SHP77 treated with DMSO at 0.1 percent for 48 hours (cell line): ENCODE measurements at places on chromosomes 12 and 14.

DNA sequence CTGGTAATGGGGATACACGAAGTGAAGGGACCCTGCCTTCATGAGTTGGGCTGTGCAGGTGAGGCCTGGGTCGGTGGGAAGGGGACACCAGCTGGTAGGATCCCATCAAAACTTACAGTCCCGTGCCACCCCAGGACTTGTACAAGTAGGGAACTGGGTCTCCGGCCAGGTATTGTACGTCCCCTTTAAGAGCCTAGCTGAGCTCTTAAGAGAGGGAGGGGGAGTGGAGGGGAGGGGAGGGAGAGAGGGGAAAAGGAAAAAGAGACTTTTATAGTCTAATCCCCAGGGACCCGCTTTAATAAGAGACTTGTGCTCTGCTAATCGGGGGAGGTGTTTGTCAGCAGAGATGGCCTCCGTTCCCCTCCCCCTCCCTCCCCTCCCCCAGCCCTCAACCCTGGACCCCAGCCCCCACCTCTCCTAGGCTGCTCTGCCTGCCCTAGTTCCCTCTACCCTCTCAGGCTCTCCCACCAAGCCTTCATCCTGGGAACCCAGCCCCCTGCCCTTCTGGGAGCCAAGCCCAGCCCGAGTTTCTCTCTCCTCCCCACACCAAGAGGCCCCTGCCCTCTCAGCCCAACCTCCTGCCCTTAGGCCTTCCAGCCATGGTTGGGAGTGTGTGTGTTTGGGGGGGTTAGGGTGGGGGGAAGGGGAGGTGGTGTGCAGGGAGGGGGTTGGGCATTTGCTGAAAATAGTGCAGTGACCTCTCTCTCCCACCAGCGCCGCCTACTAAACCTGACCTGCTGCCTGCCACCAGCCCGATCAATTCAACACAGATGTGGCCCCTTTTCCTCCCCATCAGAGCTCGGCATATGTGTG lies 2.6 kb downstream of the GDF11 start:
- DNase-seq = no peak

DNA sequence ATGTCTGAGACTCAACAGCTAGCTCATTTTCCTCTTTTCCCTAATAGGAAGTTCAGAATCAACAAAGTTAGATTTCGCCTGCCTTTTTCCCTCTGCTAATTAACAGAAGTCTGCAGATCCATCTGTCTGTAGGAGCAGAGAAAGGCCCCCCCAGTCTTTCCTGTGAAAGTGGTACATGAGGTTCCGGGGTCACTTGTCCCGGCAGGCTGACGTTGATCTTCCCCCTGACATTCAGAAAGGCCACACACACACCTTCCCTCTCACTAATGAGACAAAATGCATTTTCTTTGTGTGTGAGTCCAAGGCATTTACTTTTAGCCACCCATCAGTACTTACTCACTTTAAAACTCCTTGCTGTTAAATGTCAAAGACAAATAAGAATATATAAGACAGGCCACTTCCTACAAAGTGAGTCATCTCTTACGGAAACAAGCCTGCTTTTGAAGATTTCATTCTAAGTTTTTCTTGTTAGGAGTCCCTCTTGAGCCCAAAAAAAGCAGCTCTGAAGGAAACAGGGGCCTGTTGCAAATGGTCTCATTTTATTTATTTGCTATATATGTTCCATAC lies 138.7 kb downstream of the TTC7B start:
- DNase-seq = no peak

GRCh38 chr12:124524231-124524925 lies 43.0 kb downstream of the NCOR2 start:
- DNase-seq = no peak

DNA sequence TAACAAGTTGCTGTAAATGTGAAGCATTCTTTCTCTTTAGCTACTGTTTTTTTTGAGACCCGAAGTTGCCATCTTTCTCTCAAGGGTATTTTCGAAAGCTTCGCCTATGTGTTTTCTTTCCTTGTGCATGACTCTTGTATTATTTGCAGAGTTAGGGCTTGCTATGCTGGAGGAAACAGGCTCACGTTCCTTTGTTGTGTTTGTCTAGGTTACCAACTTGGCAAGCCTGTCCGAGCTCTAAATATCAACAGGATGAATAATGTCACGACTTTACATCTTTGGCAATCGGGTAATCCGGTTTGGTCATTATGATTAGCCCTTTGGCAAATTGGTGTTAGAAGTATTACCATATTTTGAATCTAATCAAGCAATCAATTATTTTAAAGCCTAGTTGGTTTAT lies 15.9 kb upstream of the ATP6V0A2 start:
- DNase-seq = no peak

- DNase-seq = no peak
These were observed 18.6 kb downstream of the CLIP1 start for GRCh38 chr12:122403831-122404230.

GRCh38 chr14:99380991-99381687 lies 99.5 kb downstream of the SETD3 start:
- DNase-seq = no peak

GRCh38 chr14:82011460-82011859 lies 477.8 kb upstream of the SEL1L start:
- no peak for DNase-seq

DNA sequence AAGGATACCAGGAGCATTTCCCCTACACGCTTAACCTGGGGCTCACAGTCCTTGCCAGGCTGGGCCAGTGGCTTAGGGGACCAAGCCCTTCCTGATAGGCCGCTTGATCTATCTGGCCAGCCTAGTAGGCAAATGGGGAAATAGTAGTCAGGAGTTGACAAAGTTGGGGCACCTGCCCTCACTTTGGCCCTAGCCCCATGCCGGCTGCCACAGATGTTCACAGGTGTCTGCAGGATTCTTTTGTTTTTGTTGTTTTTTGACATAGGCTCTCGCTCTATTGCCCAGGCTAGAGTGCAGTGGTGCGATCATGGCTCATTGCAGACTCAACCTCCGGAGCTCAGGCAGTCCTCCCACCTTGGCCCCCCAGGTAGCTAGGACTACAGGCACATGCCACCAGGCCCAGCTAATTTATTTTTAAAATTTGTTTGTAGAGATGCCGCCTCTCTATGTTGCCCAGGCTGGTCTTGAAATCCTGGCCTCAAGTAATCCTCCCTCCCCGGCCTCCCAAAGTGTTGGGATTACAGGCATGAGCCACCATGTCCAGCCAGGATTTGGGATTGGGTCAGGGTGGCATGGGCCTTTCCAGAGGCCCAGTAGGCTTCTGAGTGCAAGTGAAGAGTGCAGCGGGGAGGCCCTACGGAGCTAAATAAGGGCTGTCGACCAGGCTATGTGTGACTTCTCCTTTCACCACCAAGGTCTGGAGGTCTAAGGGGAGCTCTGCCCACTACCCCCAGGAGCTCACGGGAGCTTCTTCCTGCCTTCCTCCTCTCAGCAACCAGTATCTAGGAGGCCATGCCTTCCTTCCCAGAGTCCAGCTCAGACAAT lies 15.5 kb upstream of the HDAC7 start:
- no peak for DNase-seq

DNA sequence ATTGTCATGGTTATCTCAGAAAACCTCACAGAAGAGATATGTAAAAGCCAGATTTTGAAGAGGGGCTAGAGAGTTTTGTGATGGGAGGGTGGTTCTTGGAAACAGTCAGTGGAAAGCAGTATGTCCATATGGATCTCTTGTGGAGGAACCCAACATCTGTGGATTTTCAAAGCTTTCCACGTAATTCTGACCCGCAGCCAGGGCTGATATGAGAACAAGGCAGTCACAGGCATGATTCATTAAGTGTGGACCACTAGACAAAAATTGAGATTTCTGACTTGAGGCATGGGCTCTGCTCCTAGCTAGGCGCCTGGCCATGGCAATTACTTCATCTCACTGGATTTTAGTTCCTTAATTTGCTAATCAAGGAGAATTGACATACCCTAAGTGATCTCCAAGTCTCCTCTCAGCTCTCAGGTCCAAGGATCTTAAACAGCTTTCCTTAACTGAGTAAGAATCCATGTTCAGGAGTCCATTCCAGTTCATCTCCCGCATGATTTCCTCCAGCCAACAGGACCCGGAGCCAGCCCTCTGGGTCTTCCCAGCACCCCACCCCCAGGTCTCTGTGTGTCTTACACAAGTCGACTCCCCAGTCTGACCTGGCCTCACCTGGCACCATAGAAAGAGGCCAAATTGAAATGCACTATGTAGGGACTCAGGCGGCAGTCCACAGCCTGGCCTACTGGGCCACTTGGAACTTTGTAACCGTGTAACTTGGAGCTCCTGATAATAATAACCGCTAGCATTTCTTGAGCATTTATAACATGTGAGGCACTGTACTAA lies 176.3 kb upstream of the PARP11 start:
- DNase-seq = no peak

- DNase-seq = no peak
These were observed 14.7 kb downstream of the TMEM119 start for GRCh38 chr12:108582978-108583770.

- DNase-seq = no peak
These were observed 25.3 kb upstream of the RHOJ start for GRCh38 chr14:63178912-63179311.

GRCh38 chr12:49089821-49090773 lies 4.5 kb downstream of the DHH start:
- DNase-seq = no peak

DNA sequence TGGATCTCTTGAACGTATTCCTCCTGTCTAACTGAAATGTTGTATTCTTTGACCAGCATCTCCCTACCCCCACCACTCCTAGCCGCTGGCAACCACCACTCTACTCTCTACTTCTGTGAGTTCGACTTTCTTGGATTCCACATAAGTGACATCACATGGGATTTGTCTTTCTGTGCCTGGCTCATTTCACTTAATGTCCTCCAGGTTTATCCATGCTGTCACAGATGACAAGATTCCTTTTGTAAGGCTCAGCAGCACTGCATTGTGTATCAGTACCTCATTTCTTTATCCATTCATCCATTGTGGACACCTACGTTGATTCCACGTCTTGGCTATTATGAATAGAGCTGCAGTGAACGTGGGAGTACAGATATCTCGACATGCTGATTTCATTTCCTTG lies 10.5 kb downstream of the PRKAB1 start:
- DNase-seq = no peak

GRCh38 chr12:11509326-11509725 lies 114.0 kb upstream of the PRB2 start:
- no peak for DNase-seq

DNA sequence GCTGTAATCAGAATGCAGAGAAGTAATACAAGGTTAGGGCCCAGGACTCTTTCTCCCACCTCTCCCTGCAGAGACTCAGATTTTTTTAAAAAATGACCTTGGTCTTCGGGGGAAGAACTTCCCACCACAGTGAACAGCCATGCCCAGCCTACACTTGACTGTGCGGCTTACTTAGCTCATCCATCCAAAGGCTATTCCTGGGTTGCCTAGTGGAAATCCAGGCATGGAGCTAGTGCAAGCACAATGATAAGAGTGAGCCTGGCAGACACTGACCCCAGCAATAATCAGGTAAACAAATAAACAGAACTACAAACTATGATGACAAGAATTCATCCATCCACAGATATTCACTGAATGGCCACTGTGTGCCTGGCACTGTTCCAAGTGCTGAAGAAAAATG lies 14.7 kb downstream of the SERPINA5 start:
- DNase-seq = no peak

DNA sequence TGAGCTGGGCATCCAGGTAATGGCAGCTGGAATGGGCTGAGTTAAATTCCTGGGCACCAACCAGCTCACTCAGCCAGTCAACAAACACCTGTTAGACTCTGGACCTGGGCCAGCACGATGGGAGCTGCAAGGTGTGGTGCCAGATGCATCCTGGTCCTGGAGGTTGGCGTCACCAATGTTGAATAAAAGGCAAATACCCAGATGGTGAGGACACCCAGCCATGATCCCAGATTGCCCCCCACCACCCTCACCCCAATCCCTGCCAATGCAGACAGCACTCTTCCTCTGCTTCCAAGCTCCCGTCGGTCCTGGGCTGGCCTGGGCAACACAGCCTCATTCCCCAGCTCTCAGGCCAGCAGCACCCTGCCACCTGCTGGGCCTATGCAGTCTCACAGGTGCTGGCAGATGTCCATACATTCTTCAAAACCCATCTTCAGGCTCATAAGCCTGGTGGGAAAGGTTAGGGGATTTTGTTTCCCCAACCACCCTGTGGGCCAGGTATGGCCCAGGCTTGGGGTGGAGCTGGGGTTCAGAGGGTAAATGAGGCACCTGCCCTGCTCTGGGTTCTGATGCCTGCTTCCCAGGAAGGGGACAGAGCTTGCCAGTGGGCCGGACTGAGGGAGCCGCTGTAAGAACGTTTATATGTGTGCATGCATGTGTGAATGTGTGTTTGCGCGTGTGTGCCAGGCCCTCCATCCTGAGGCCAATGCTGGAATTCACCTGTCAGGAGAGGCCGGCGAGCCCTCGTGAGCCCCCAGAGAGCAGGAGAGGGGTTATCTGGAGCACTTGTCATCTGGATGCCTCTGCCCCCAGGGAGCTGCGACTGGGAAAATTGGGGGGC lies 58.0 kb downstream of the LGMN start:
- DNase-seq = peak; percentile 64

DNA sequence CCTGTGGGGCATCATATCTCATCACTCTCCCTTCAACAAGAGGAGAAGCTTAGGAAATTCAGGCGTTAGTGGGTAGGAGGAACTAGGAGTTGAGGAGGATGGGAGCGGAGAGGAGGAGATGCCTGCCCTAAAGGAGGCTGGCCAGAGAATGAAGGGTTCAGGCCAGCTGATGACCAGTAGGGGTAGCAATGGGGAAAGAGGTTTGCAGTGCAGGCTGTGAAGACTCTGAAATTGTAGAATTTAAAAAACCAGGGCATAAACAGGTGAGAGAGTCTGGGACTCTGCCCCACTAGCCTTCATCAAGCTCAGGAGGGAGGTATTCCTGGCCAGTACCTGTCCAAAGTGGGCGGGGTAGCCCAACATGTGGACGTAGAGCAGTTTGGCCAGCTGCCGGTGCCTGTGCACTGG lies 809 bp downstream of the AP1G2 start:
- DNase-seq = no peak

- peak; percentile 10 for DNase-seq
These were observed 2.7 kb upstream of the SAMD4A start for GRCh38 chr14:54564071-54564867.

GRCh38 chr12:103626498-103626897 lies 39.4 kb downstream of the STAB2 start:
- peak; percentile 58 for DNase-seq

DNA sequence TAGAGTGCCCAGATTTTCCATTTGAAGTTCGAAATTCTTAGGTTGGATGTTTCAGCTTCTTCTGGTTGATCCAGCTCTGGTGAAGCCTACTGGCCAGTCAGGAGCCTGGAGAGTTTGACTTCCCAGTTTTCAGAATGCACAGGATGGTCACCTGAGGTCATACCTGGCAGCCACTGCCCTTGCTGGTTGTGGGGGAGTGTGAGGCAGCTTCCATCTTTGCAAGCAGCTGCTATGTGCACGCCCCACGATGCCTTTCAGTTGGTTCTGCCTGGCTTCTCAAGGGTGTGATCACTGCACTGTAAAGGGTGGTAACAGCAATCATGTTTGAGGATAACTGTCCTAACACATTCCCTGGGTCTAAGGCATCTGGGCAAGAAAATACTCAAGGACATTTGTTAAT lies 15.4 kb downstream of the CCDC92 start:
- no peak for DNase-seq

GRCh38 chr14:49586673-49587460 lies 687 bp upstream of the RPS29 start:
- peak; percentile 65 for DNase-seq
